Cardiac fibroblast (primary cell): ENCODE measurements at places on chromosomes 6 and 20.

DNA sequence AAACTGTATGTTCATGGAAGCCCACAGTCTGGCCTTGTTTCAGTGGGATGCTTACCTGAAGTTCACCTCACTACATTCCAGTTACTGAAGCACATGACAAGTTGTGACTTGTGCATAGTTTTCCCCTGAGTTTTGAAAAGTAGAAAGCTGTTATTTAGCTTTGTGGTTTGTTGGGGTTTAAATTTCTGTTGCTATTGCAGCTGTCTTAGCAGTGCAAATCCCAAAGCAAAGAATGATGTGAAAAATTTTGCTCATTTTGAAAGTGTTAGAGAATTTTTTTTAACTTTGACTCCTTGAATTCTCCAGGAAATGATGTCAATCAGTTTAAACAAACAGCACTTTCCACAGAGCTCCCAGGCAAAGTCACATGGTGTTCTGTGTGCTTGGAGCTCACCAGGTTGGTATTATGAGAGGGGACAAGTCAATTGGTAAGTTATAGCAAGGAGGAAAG, 268.4 kb downstream of the ADGRG6 start:
- no peak for DNase-seq

DNA sequence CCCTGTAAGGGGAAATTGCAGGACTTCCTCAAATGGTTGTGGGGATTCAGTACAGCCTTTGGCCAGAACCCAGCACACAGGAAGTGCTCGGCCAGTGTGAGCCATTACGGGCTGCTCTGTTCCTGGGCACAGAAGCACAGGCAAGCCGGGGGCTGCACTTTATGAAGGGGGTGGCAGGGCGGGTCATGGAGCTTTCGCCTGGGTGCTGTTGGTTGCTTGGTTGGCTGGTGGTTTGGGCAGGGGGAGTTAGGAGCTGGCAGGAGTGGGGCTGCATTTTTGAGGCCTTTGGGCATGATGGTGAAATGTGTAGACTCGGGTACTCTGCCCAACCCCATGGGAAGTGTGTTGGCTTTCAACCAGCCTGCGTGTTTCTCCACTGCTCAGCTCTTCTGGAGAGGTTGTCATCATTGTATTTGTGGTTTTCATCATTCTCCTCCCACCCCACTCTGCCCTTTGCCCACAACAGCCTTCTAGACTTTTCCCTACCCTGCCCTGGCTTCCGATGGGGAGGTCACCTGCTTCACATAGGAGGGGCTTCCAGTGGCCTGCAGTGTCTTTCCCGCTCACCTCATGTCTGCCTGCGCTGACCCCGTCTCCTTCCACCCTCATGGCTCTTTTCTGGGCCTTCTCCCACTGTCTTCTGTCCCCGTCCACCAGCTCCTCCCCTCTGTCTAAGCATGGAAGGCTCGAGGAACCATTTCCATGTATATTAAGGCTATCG, 16.1 kb upstream of the RBM38 start:
- no peak for DNase-seq

GRCh38 chr6:104095661-104096416, 763.9 kb downstream of the HACE1 start:
- no peak for DNase-seq

DNA sequence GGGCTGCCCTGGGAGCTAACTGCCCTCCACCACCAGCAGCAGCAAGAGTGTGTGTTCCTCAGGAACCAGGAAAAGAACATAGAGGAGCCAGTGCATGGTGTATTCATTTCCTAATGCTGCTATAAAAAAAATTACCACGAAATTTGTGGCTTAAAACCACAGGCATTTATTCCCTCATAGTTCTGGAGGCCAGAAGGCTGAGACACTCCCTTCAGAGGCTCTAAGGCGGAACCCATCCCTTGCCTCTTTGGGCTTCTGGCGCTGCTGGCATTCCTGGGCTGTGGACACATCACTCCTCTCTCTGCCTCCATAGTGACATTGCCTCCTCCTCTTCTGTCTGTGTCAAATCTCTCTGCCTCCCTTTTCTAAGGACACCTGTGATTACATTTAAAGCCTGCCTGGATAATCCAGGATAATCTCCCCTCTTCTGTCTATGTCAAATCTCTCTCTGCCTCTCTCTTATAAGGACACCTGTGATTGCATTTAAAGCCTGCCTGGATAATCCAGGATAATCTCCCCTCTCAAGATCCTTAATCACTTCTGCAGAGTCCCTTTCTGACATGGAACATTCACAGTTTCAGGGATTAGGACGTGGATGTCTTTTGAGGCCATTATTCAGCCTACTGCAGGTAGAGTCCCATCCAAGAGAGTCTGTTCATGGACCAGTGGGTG, 54.7 kb downstream of the NDUFAF5 start:
- DNase-seq = peak; percentile 36

- no peak for DNase-seq
These were observed 121.9 kb downstream of the CFAP61 start for GRCh38 chr20:20174089-20174835.

GRCh38 chr6:31631681-31632278, 11.3 kb downstream of the PRRC2A start:
- no peak for DNase-seq

- DNase-seq = no peak
These were observed 17.8 kb downstream of the ADGRF4 start for GRCh38 chr6:47716207-47716606.

DNA sequence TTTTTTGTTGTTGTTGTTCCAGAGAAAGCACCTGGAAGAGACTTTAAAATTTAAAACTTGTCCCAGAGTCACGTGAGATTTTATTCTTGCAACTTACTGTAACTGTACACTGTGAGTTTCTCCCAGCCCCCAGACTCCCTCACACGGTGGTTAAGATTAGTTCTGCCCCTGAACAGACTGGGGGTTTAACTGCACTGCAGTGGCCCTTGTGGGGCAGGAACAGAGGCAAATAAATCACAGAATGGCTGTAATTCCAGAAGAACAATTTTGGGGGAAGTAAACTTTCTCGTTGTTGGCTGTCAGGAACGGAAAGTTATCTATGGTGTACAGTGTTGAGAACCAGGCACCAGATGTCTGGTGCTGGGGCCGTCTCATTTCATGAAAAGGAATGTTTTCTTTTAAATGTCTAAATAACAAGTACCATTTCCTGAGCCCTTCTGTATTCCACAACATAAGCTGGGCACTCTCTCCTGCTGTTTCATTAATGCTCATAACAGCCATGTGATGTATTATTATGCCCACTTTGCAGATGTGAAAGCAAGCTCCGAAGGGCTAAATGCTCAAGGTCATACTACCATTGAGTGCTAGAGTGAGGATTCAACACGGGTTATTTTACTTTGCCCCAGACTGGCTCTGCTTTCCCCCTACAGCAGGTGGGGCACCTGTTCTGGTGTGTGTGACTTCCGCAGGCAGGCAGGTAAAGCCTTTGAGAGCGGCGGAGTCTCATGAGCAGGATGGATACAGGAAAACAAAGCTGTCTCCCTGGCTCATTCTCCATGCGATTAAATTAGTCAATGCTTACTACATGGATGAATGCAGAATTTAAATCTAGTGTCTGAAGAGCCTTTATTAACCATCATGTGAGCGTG, 30.5 kb downstream of the CNKSR3 start:
- DNase-seq = peak; percentile 31

DNA sequence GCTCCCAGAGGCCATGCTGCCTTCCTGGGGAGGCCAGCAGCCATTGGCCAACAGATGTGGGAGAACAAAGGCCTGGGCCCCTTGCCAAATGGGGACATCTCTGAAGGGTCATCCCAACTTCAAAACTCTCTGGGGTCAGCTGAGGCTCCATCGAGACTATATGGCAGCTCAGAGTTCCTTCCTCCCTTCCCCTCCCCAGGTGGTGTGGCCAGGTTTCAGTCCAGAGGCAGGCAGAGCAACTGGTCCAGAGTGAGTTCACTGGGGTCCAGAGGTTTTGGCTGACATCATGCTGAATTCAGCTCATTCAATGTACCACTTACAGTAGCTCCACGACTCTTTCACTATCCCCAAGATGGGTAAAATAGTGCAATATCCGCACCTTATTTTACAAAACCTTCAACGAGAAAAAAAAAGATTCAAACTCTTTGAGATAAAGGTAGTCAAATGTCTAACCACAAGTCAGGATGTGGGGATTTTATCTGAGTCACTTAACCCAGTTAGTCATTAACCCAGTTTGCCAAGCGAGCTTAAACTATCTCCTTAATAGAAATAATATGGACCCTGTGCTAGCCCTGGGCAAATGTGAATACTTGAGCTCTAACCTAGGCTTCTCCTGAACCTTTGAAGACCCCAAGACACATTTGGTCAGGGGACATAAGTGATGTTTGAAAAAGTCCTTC, 108.4 kb upstream of the PLEKHG1 start:
- peak; percentile 26 for DNase-seq

GRCh38 chr6:45607798-45608197, 230.1 kb upstream of the SUPT3H start:
- peak; percentile 61 for DNase-seq

DNA sequence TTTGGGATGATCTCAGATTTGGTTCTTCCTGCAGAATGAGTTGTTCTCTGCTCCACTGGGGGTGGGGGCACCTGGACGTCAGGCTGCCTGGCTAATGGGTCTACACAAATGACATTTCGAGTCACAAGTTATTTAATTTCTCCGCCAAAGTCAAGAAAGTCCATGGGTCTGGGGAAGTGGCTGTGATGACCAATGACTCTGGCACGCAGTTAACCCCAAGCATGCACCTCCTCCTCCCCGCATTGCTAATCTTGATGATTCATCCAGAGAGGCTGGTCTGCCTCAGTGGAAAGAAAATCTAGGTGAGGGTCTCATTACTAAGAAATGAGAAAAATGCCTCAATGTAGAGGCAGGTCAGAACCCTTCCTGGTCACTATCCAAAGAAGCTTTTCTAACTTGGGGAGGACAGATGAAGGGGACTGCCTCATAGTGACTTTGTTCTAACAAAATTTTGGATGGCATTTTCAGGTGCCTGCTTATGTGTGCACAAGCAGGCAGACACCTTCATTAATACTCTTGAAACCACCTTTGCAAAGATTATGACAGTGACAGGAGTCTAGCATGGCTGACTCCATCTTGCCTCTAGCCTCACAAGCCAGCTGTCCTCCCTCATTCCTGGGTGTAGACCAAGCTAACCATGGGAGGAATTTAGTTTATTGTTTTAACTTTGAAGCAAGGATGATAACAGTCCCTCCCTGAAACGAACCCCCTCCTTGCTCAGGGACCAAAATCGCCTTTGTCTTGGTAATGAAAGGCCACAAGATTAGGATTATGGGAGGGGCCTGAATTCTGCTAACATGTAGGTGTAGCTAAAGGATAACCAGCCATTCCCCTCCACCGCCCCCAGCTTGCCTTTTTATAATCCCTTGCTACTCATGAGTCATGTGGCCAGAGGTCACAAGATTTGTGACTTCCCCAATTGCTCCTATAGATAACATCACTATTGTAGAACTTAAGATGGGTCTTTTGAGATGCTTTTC, 98.6 kb upstream of the MRPS10 start:
- peak; percentile 88 for DNase-seq

- DNase-seq = peak; percentile 94
These were observed 38.6 kb downstream of the KIAA0408 start for GRCh38 chr6:127420556-127420955.

DNA sequence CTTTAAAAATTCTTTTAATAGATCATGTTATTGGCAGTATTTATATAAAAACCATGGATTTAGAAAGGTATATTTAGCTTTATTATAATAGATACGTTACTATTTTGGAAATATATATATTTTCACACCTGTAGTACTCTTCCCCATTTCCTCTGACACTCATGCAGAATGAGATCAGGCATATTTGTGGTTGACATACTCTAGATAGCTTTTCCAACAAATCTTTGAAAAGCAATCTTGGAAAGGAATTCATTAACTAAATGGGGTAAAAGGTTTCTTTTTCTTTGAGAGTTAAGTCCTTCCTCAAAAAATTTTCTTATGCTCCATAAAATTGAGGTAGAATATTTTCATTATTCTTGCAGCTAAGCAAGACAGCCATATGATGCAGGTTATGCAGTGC, 14.5 kb downstream of the ASF1A start:
- peak; percentile 5 for DNase-seq

- no peak for DNase-seq
These were observed 94.0 kb downstream of the AHI1 start for GRCh38 chr6:135403584-135403983.

DNA sequence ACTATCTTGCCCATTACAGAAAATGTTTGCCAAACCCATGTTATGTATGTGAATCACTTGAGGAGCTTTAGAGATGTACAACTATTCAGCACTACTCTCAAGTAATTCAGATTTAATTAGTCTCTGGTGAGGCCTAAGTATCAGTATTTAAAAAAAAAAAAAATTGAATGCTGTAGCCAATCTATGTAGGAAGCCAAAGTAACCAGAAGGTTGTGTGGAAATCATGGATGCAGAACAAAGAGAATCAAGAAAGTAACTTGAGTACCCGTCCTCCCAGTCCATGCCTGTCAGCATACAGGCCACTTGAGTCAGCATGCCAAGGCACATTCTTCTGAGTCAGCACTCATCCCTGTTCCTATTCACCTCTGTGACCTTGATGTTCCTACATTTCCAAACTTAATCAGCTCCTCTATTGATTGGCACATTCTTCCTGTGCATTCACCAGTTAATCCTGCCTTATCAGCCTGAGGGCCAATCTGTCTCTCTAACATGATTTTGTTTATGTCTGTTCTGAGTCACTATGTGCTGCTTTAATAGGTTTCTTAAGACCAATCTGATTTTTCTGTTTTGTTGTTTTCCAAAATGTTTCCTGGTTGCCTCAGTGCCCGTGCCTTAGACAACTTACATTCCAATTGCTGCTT, 165.6 kb downstream of the KCNQ5 start:
- DNase-seq = peak; percentile 78

- DNase-seq = no peak
These were observed 1.9 kb downstream of the FOXA2 start for GRCh38 chr20:22582386-22582963.

GRCh38 chr20:43752561-43753301, 25.9 kb upstream of the GTSF1L start:
- DNase-seq = peak; percentile 94

- no peak for DNase-seq
These were observed 51.2 kb downstream of the MACROD2 start for GRCh38 chr20:14046534-14046933.

DNA sequence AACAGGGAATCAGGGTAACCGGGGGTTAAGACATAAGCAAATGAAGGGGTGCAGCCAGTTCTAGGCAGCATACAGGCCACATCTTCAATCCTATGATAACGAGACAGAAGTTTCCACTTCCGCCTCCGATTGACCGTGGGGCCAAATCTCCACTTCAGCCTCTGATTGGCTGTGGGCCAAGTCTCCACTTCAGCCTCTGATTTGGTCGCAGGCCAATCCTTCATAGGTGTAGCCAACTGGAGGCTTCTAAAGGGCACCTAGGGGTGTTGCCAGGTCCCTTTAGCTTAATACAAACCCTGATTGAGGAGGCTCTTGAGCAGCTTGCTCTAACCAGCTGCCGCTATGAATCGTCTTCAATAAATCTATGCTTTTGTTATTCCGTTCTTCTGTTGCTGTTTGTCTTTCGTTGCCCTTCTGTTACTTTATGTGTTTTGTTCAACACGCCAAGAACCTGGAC, 2.1 kb upstream of the ERGIC3 start:
- DNase-seq = peak; percentile 15

- no peak for DNase-seq
These were observed 8.6 kb upstream of the FOXF2 start for GRCh38 chr6:1380625-1381427.

DNA sequence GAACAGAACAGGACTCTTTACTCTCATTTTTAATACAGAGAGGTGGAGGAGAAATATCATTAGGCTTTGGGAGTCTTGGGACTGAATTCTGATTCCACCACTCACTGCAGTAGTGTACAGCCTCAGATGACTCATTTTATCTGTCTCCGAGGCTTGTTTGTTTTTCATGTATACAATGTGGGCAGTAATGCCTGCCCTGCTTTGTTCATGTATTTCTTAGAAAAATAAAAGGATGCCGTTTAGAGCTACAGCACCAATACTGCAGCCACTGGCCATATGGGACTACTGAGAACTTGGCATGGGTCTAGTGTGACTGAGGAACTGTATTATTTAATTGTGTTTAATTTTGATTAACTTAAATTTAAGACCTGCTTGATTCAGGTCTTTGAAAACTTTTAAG, 41.2 kb upstream of the JAG1 start:
- peak; percentile 70 for DNase-seq
